Left kidney (tissue), 8 donors: ENCODE measurements at places on chromosomes 1 and 21. TPM values are rescaled to one million over a fixed set of nuclear protein-coding genes. Genes with fewer than 3 reads are reported as not detected.

DNA sequence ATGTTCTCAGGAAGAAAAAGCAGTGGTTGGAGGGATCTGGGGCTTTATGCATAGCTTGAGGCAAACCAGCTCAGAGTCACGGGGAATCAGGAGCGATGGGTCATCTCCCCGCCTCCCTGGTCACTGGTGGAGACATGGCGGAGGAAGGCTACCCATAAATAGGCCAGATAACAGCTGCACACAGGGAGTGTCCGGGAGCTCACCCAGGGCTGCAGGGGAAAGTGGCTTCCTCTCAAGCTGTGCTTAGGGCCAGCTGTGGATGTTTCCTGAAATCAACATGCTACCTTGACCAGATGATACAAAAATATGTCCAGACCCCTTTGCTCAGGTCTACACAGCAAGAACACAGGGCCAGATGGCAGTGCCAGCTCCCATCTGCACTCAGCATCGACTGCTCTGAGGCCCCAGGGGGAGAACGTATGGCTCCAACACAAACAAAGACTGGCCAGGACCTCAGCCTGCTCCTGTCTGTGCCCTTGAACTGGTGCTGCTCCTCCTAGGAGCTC, 27.1 kb upstream of the RERE start:
- DNase-seq, result no peak

DNA sequence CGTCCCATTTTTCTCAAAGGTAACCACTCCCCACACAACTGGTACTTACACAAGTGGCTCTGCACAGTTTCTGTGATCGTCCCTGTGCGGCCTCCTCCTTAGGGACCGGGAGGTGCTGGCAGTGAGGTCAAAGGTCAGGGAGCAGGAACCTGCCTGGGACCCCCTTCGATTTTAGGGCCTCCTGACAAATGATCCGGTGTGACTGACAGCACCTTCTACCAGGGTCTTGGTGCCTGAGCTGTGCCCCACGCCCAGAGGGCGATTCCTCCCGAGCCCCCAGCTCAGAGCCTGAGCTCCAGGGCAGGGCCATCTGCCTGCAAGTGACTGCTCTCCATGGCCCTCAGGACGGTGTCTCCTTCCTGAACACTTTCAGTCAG, 11.8 kb upstream of the TMEM240 start:
- no peak for DNase-seq

DNA sequence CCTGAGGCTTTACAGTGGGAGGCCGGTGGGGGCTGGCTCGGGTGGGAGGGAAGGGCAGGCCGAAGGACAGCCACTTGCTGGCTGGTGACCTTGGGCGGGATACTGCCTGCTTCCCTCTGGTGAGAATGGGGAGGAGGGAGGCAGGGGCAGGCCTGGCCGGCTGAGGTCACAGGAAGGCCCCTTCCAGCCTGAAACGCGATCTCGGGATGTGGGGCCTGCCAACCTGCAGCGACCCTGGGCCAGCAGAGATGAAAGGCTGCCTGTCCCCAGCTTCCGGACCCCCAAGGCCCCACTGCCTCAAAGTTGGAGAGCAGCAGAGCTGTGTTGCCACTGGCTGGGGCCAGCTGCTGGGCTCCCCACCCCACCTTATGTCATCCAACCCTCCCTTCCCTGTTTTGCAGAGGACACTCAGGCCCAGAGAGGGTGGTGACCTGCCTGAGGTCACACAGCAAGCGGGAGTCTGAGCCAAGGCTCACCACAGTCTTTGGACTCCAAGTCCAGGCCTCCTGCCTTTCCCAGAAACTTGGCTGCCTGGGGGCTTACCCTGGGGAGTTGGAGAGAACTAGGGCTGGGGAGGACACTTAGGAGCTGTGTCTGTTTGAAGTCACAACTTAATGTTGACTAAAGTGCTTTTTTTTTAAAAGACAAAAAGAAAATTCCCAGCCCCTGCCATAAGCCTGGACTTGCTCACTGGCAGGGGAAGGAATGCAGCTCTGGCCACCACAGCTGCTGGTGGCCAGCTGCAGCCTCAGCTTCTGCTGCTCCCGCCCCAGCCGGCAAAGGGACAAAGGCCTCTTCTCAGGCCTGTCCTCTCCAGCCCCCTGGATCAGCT, 14.8 kb upstream of the WASF2 start:
- peak; percentile 88 for DNase-seq

- DNase-seq, result no peak
These were observed 65.0 kb downstream of the SYT6 start for GRCh38 chr1:114088392-114089299.

- DNase-seq, result no peak
These were observed 97.2 kb downstream of the DNAH14 start for GRCh38 chr1:225026701-225027100.

GRCh38 chr1:22712502-22713271, 2.0 kb downstream of the EPHB2 start:
- no peak for DNase-seq

- no peak for DNase-seq
These were observed 8.4 kb downstream of the TNFRSF1B start for GRCh38 chr1:12174924-12175810.

DNA sequence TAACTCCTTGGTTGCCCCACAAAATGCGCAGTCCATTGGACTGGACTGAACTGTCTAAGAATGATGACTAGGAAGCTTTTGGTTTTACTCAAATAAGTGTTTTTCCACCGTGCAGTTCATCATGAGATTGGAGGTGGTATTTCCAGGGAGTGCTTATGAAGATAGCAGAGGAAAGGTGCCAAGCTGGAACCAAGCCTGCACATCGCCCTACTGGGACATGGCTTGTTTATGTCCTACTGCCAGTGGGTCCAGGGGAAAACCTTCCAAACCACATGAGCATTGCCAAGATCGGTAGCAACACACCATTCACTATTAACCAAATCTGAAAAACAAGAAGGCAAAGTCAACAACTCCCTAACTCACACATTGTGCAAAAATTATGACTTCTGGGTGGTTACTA, 54.7 kb upstream of the DSCAM start:
- no peak for DNase-seq

GRCh38 chr1:28775121-28775942, 36.6 kb upstream of the OPRD1 start:
- peak; percentile 55 for DNase-seq

DNA sequence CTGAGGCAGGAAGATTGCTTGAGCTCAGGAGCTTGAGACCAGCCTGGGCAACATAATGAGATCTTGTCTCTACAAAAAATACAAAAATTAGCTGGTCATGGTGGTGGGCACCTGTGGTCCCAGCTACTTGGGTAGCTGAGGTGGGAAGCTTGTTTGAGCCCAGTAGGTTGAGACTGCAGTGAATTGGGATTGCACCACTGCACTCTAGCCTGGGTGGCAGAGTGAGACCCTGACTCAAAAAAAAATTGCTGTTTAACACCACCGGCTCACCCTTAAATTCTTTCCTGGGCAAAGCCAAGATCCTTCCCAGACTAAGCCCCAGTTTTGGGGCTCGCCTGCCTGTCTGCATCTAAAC, 6.6 kb upstream of the NSUN4 start:
- DNase-seq, result no peak

- DNase-seq, result no peak
These were observed 24.7 kb upstream of the CNN3 start for GRCh38 chr1:94951509-94952208.

DNA sequence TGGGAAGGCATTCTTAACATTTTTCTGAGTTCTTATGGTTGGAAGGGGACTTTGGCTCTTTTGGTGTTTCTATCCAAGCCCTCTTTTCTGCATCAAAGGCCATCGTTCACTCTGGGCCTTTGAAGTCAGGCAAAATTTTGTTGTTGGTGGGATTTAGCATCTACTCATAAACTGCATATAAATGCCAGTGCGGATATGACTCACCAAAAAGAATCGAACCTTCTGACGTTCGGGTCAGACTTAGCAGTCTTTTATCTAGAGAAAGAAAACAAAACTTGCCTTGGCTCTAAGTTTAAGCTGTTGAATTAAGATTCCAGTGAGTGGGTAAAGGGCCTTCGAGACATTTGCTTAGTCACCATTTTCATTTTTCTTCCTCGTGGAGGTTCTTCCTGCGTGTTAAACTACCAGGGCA, 51.4 kb downstream of the EVA1C start:
- no peak for DNase-seq

GRCh38 chr1:205294175-205294917, 27.2 kb downstream of the NUAK2 start:
- no peak for DNase-seq

- no peak for DNase-seq
These were observed 25.2 kb upstream of the OR10J4 start for GRCh38 chr1:159406821-159407220.

DNA sequence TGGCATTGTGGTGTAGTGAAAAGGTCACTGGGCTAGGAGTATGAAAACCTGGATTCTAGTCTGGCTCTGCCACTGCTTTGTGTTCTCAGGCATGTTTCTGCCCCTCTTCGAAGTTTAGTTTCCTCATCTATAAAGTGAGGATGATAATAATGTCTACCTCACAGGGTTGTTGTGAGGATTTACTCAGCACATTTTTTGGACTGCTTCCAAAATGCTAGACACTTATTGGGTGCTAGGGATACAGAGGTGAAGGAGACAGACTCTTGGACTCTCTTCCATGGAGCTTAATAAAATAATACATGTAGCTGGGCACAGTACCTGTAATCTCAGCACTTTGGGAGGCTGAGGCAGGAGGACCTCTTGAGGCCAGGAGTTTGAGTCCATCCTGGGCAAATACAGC, 3.6 kb downstream of the KIF2C start:
- DNase-seq, result no peak

DNA sequence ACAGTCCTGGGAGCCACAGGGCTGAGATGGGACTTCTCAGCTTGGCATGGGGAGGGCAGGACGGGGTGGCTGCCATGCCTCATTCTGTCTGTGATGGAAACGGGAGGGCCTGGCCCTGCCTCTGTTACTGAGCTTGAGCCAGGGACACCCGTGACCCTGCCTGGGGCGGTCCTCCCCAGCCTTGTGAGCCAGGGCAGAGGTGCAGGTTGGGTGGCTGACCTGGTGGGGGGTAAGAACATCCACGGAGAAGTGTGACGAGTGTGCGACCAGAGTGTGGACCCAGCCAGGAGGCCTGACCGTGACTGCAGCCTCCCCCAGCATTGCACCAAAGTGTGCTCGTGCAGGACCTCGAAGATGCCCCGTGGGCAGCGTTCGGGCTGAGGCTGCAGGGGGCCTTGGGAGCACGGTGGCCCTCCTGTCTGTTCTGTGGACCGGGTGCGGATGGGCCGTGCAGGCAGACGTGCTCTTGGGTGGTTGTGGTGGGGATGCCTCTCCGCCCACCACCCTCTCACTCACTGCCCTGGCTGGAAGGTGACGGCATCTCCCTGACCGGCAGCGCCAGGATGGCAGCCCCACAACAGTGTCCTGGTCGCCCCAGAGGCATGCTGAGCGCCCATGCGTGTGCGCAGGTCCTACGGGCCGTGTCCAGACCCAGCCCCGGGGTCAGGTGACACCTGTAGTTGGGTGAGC, 45.4 kb downstream of the SKI start:
- DNase-seq, result no peak

DNA sequence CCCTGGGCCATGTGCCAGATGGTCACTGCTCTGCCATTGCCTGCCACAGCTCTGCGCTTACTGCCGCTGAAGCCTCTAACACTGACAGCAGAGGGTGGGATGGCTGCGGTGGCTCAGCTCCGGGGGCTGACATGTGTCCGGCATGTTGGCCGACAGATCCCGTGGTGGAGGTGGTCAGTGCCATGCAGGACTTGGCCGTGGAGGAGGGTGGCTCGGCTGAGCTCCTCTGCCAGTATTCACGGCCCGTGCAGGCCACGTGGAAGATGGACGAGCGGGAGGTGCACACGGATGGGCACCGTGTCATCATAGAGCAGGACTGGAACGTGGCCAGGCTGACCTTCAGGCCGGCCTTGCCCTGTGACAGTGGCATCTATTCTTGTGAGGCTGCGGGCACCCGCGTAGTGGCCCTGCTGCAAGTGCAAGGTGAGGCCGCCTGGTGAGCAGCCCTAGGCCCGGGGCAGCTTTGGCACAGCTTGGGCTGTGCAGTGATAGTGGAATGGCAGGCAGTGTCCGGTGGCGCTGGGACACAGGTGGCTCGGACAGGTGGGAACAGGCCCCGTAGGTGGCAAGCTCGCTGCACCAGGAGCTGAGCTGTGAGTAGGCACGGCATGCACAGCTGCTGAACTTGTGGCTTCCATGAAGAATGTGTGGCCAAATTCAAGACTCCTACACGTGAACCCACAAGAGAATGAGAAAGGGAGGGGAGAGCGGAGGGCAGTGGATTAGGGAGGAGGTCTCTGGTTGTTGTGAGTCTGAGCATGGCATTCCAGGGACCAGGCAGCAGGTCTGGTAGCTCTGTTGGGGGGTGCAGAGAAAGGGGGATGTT, 91.8 kb downstream of the TRIM11 start:
- DNase-seq, result no peak

GRCh38 chr1:162832470-162832869, 28.5 kb downstream of the CCDC190 start:
- DNase-seq, result no peak

- no peak for DNase-seq
These were observed 1528.0 kb upstream of the TPTE start for GRCh38 chr21:8993284-8993942.

DNA sequence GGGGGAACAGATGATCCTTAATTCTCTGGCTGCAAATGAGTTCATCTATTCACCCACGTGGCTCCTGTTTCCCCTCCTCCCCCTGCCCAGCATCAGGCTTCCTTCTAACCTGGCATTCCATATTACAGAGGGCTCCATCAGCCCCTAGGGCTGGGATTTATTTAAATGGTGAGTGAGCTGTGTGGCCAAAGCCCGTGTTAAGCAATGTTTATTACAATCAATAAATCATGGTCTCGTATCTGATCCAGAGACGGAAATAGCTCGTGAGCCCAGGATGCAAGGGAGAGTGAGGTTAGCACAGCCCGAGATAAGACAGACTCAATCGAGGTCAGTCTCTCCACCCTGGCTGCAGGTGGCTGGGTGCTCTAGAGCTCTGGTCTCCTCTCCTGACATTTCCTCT, 43.1 kb upstream of the IGSF21 start:
- no peak for DNase-seq

DNA sequence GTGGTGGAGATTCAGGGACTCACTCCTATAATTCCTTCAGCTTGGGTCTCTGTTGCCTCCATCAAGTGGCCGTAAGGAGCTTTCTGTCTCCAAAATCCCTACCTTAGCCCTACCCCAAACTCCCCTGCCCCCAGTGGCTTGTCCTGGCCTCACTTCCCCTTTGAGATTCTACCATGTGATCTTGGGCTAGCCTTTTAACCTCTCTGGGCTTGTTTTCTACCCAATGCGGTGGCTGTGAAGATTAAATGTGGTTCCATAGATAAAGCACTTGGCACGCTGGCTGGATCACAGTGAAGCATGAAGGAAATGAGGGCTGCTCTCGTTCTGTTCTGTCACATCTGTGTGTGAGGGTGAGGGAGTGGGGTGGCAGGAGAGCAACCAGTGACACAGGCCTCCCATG, 43.6 kb downstream of the FAAH start:
- DNase-seq, result no peak

- no peak for DNase-seq
These were observed 117.2 kb downstream of the EPHB2 start for GRCh38 chr1:22827666-22828483.

The HRNR gene
- 1.0 TPM for polyA plus RNA-seq

The FAM72D gene
- polyA plus RNA-seq, result 3.5 TPM

The CTXND2 gene
- polyA plus RNA-seq, result 0.22 TPM

The ITLN1 gene
- 1.6 TPM for polyA plus RNA-seq

The NEK2 gene
- polyA plus RNA-seq, result 25.4 TPM

The CIART gene
- polyA plus RNA-seq, result 9.3 TPM

The LRRC71 gene
- polyA plus RNA-seq, result 0.83 TPM

The TOE1 gene
- polyA plus RNA-seq, result 12.4 TPM

The TMEM52 gene
- 1.1 TPM for polyA plus RNA-seq

The SUSD4 gene
- 19.2 TPM for polyA plus RNA-seq
